T-helper 1 cell (primary cell): ENCODE measurements at places on chromosomes 2 and 18.

- DNase-seq: no peak
Measured at GRCh38 chr2:156019341-156019740, 313.2 kb downstream of the NR4A2 start.

DNA sequence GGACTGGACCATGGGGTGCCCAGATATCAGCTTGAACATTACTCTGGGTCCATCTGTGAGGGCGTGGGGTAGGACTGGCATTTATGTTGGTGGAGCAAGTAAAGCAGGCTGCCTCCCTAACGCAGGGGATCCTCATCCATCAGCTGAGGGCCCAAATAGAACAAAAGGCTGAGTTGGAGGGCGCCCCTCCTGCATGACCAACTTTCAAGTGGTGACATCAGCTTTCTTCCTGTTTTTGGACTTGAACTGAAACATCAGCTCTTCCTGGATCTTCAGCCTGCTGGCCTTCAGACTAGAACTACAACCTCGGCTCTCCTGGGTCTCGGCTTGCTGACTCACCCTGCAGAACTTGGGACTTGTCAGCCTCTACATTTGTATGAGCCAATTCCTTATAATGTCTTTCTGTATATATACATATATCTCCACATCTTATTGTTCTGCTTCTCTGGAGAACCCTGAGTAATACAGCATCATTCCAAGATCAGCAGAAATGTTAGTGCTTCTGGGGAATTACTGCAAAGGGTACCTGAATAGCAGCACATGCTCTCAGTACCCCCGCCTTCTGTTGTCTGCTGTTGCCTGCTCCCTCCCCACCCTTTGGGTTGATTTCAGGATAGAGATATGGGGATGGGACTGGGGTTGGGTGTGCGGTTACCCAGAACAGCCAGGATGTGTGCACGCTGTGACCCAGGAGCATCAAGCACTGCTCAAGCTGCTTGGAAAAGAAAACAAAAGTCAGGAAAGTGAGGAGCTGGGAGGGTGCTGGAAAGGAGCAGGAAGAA, 20.0 kb downstream of the TMEM127 start:
- peak; percentile 61 for DNase-seq

DNA sequence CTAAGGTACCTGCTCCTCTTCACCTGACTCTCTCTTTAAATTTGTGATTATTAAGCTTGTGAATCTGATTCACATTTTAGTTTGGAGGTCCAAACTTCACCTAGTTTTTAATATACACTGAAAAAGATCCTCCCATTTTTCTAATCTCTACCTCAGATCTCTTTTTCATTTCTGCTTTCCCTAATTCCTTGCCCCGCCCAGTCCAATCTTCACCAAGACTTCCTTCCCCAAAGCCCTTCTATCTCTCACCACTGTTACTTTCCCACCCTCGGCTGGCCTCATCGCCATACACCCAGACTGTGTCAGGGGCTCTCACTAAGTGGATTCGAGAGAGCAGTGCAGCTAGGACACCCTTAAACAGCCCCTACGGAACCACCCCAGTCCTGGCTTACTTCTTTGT, 40.0 kb downstream of the LBH start:
- no peak for DNase-seq

DNA sequence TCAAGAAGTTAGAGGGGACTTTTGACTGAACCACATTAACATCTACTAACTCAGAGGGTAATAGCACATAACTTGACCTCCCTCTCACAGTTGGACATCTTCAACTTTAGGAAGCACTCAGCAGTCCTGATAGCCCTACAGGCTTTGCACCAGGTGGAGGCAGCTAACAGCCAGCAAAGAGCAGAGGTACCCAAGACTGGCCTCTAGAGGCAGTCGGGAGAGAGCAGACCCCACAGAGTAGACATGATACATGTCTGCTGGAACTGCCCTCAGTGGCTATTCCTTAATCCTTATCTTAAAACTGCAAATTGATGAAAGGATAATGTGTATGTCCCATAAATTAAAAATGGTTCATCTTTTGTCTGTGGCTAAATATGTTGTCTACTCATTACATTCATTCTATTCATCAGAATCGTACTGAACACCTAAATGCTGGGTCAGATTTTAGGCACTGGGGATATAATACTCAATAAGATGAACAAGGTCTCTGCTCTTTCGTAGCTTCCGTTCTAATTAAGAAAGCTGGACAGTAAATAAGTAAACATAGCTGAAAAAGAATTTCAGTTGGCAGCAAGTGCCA, 49.8 kb downstream of the CAB39 start:
- DNase-seq: peak; percentile 13

GRCh38 chr2:240215676-240216051, 75.2 kb upstream of the OTOS start:
- no peak for DNase-seq

GRCh38 chr2:224997802-224998201, 44.5 kb downstream of the DOCK10 start:
- no peak for DNase-seq

- DNase-seq: no peak
Measured at GRCh38 chr2:206095536-206096332, 9.8 kb upstream of the INO80D start.

GRCh38 chr2:16142383-16143361, 202.3 kb downstream of the MYCN start:
- DNase-seq: peak; percentile 43

DNA sequence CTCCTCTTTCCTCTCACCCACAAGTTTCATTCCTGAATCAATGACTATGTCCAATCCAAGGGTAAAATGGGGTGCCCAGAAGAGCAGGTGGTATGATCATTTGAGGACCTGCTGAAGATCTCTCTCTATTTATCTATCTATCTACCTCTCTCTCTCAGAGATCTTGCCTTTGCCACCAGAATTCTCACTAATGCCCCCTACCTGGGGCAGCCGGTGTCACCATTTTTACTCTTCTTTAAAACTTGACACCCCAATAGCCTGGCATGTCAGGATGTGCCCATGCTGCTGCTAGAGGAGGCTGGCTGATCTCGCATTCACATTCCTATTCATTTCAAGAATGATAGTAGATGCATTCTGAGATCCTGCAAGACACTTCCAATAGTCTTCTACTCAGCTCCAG, 24.3 kb upstream of the RPIA start:
- no peak for DNase-seq

DNA sequence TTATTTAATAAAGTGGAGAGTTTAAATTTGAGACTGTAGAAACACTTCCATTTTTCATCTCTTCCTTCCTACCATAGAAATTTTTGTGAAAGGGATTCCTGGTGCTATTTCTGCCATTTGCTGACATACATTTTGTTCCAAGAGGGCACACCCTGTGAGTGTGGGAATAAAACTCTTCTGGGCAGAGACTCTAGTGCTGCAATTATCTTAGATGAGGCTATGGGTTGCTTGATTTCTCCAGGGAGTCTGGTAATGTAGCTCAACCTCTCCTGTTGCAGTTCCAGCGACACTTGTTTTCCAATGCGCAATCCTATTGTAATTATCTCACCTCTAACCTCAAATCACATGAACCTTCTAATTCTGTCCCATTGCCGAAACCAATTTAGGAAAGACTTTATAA, 60.1 kb upstream of the ZSWIM2 start:
- DNase-seq: no peak

DNA sequence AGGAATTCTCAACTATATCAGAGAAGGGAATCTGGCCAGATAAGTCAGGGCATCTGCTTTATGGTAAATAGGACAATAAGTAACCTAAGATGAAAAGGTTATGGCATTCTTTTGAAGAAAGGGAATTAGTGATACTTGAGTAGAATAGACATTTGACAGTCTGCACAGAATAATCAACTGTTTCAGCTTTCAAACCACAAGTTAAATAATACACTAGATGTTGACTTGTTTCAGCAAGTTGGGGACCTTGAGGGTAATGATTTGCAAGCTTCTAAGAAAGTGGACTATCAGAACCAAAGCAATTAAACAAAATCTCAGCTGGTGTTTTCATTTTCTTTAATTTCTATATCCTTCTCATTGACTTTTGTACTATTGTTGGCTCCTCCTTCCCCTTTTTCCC, 54.5 kb downstream of the SLC39A10 start:
- no peak for DNase-seq

- no peak for DNase-seq
Measured at GRCh38 chr2:46549166-46549844, 69.9 kb downstream of the TMEM247 start.

DNA sequence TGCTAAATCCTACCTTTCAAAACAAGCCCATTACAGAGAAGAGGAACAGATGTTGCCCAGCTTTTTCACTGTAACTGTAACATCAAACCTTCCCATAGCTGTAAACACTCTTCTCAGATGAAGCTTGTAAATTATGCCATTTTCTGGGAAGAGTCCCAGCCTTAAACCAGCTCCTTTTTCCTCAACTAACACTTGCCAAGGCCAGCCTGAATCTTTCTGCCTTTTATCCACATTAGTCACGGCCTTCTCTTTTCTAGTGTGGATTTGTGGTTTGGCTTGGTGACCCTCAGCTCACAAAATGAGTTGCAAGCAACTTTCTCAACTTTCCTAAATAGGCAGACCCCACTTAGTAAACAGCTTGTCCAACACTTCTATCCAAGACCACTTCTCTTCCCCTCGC, 90.2 kb downstream of the CABLES1 start:
- no peak for DNase-seq

DNA sequence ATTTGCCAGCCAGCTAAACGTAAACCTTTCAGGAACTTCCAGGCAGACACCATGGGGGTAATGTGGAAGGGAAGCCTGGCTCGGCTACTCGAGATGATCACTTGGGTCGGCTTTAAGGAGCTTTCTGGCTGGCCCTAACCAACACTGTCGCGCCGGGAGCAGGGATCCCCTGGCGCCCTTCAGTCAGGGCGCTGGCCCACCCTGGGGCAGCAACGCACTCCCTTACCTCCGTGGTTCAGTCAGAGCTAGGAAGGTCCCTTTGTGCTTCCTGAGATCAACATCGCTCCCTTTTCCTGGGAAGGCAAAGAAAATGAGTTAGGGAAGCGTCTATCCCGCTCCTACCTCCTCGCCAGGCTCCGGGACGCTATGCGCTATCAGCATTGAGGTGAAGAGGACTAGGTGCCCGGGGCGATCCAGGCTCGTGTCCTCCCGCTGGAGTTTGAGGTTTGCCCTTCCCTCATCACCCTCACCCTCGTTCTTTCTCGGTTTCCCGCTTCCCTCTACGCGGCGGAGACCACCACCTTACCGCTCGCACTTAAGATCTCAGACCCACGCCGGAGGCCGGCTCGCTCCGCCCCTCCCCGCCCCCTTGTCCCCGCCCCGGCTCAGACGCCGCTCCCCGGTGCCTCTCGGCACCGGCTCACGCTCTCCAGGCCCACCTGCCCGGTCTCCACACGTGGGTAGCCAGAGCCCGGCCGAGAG, 449 bp upstream of the ATRAID start:
- no peak for DNase-seq

- DNase-seq: no peak
Measured at GRCh38 chr2:42725657-42726056, 38.3 kb downstream of the OXER1 start.

GRCh38 chr2:26731714-26732113, 32.4 kb upstream of the SLC35F6 start:
- no peak for DNase-seq

GRCh38 chr2:3731829-3732228, 28.5 kb downstream of the DCDC2C start:
- no peak for DNase-seq

DNA sequence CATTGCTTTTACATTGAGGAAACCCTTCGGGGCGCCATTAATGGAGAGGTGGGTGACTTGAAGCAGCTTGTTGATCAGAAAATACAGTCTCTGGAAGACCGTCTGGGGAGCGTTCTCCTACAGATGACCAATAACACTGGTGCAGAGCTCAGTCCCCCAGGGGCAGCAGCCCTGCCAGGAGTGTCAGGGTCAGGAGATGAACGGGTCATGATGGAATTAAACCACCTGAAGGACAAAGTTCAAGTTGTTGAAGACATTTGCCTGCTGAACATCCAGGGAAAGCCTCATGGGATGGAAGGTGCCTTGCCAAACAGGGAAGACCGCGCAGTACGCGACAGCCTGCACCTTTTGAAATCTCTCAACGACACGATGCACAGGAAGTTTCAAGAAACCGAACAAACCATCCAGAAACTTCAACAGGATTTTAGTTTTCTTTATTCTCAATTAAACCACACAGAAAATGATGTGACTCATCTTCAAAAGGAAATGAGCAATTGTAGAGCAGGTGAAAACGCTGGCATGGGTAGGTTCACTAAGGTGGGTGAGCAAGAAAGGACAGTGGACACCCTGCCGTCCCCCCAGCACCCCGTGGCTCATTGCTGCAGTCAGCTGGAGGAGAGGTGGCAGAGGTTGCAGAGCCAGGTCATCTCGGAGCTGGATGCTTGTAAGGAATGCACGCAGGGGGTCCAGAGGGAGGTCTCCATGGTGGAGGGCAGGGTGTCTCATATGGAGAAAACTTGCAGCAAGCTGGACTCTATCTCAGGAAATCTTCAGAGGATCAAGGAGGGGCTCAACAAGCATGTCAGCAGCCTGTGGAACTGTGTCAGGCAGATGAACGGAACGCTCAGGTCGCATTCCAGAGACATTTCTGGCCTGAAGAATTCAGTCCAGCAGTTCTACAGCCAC, 45.0 kb downstream of the EMILIN2 start:
- DNase-seq: no peak

DNA sequence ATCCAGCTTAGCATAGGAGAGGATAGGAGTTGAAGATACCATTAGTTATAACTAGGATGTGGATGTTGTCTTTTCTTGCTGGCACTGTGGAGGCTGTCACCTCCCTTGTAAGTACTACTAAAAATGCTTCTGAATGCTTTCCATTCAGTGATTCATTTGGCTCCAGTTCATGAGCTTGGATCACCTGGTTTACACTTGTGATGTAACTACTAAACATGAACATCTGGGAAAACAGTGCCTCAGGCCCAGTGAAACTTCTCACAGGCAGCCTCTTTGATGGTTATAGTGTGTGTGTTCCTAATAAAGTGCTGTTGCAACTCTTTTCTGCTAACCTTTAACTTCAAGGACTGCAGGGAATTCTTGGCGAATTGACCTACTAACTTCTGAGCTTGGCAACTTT, 13.0 kb upstream of the SLC9A2 start:
- DNase-seq: no peak

DNA sequence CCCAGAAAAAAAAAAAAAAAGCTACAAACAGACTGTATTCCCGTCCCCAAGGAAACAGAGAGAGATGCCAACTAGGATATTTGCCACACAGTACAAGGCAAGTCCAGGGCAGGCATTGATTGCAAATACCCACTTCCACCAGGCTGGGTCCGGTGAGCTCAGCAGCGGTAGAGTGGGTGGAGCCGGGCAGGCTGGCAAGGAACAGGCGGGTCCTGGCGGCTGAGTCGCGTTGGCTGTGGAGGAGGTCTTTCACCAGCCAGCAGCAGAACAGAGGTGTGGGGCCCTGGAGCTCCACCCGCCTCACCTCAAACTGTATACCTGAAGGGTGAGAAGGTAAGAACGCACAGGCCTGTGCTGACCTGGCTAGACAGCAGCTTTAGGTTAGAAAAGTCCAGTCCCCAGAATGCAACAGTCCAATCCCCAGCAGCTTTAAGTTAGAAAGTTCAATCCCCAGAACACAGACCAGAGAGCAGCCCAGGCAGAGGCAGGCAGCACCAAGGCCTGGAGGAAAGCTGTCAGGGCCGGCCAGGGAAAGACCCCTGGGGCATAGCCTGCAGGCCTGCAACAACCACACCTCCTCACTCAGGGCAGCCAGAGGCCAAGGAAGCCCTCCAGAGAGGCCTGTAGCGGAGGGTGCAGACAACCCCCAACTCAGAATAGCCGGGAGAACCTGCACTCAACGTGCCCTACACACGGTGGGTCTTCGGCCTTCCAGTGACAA, 21.9 kb upstream of the MTERF4 start:
- no peak for DNase-seq
